ENCODE measurements at places on chromosomes 5 and 9. TPM values are rescaled to one million over a fixed set of nuclear protein-coding genes. Genes with fewer than 3 reads are reported as not detected.

SLC34A1 gene
- 0.49 TPM for polyA plus RNA-seq

TNFSF15 gene
- polyA plus RNA-seq, result 0.75 TPM

WNT8A gene
- polyA plus RNA-seq, result not detected

DMRT3 gene
- 0.22 TPM for polyA plus RNA-seq

ACTBL2 gene
- not detected for polyA plus RNA-seq

ORM2 gene
- not detected for polyA plus RNA-seq

BTNL9 gene
- polyA plus RNA-seq, result 18.5 TPM

TIMD4 gene
- not detected for polyA plus RNA-seq

IQGAP2 gene
- polyA plus RNA-seq, result 2.0 TPM

FOXI1 gene
- not detected for polyA plus RNA-seq

NMUR2 gene
- polyA plus RNA-seq, result 0.06 TPM

ZNF474 gene
- polyA plus RNA-seq, result 0.04 TPM

SPATA31E1 gene
- not detected for polyA plus RNA-seq

IL13 gene
- polyA plus RNA-seq, result not detected

LHX6 gene
- polyA plus RNA-seq, result 1.0 TPM

SLC6A3 gene
- polyA plus RNA-seq, result 0.11 TPM

PCSK5 gene
- 6.1 TPM for polyA plus RNA-seq

GRIN3A gene
- not detected for polyA plus RNA-seq

INSL4 gene
- not detected for polyA plus RNA-seq

IFNA2 gene
- polyA plus RNA-seq, result not detected

DCAF12 gene
- 22.8 TPM for polyA plus RNA-seq

Data from esophagus (tissue), 2 donors.